ENCODE measurements at places on chromosomes 7 and 10.

- no peak for DNase-seq
These were observed 88.8 kb upstream of the TMEM26 start for GRCh38 chr10:61541960-61542359.

- DNase-seq, result peak; percentile 63
These were observed at the start of gene CDK14 for GRCh38 chr7:90595801-90596670. CDK14 (plus strand) TSS chr7:90596321; CDS start chr7:90596628, 307 bp downstream.

DNA sequence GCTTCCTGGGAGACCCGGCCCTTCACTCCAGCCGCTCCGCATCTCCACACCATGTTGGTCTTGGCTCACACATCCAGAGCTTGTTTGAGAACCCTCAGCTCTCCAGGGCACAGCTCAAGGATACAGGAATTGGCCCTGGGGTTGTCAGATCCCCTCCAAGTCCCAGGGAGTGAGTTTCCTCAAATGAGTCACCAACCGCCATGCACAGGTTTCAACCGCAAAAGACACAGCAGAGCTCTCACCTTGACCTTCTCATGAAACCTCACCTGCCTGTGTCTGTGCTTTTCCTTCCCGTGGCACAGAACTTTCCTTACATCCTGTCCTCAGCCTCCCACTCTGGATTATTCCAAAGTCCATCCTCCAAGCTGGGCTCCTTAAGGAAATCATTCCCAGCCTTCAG is 20.6 kb downstream of the AZGP1 start:
- no peak for DNase-seq

- no peak for DNase-seq
These were observed 28.3 kb upstream of the PRKAR1B start for GRCh38 chr7:755413-755805.

DNA sequence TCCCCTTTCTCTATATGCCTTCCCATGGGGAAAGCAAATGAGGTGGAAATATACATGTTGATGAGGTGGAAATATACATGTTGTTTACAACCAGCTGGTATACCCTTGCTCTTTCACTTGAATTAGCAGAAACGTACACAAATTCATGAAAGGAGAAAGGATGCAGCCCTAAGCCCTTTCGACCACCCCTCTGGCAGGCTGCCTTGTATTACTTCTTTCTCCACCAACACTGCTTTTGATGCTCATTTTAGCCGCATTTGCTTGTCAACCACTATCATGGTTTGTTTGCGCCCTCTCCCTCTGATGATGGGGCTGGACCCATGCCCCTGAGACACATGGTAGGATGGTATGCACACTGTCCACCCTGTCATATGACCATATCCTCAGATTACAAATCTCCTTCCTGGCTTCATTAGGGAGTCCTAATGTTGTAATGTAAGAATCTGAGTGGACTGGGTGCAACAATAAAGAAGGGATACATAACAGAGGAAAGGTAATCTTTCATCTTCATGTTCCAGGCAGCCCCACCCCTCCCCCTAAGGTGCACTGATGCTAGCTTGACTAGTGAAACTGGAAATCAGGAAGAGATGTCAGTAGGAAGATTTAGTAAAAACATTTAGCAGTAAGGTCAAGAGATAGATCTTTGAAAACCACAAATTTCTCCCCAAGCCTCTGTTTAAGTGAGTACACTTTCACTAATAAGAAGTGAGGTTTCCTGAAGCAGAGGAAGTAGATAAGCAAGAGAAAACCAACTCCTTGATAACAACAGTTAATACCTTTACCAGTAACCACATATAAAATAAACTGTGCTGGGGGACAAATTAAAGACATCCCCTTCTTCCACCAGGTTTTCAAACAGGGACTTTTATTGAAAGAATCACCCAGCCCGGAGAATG is 536.8 kb upstream of the NRP1 start:
- DNase-seq, result no peak

DNA sequence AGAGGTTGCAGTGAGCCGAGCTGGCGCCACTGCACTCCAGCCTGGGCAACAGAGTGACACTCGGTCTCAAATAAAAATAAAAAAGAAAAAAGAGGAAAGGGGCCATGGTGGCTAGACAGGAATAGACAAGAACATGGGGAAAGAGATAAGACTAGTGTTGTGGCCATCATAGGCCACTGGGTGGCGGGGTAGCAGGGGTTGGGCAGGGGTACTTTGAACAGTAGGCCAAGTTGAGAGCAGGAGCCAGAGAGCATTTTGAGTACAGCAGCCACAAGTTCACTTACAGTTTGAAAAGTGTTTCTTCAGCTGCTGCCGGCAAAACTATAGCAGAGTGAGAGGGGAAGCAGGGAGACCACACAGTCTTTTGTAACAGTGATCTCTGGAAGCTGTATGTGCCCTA is 656.0 kb downstream of the CNTNAP2 start:
- no peak for DNase-seq

- no peak for DNase-seq
These were observed 37.9 kb downstream of the SKIDA1 start for GRCh38 chr10:21487416-21488180.

DNA sequence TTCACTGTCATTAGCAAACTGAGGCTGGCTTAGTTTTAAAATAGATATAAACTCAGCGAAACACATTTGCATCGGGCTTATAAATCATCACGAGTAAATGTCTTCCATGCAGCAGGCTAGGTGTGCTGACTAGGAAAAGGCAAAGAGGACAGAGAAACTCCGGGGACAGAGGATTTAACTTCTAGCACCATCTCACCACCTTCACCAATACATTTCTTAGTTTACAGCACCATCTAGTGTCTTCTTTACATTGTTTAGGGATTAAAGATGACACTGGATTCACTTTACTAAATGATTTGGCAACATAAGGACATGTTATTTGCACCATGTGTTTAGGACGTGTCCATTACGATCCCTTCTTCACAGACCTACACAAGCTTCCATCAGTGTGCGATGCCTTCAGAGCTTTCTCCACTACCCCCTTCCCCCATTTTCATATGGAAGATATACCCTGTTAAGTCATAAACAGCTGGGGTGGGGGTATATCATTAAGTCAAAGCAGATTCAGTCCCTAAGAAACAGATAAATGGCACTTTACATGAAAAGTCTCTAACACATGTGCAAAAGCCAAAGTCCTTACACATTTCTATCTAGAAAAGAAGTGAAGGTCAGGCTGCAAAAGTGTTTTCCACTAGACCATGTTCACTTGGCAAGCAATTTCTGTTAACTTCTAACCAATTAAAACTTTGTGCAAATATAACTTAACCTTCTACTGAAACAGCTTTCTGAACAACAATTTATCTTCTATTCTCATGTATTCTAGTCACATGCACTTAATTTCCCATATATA is 103.3 kb downstream of the GRB10 start:
- no peak for DNase-seq

DNA sequence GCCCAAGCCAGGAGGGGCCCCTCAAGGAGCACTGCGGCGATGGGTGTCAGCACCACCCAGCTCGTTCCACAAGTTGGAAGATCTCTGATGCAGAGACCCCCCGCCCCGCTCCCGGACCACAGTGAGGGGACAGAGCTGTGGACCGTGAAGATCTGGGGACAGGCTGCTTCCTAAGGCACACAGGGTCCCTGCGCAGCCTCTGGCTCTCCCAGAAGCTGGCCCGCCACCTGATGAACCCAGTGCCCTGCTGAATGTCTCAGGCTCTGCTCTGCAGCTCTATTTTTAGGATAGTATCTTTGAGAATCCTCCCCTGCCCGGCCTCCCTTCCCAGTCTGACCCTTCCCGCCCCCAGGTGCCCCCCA is 29.7 kb downstream of the GBX1 start:
- peak; percentile 8 for DNase-seq

DNA sequence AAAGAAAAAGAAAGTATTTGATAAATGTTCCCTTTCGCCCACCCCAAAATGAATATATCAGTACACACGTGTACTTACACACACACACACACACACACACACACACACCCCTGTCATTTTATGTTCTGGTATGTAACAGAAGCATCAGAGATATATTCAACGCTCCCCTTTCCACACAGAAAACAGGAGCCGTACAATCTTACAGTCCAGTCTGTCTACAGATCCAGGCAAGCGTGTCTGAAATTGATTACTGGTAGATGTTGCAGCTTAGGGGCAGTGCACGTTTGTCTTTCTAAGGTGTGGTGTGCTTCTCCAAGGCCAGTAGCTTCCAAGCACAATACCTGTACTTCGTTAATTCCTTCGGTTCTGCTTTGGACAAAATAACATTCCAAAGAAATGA is 143.7 kb upstream of the RNF32 start:
- DNase-seq, result no peak

DNA sequence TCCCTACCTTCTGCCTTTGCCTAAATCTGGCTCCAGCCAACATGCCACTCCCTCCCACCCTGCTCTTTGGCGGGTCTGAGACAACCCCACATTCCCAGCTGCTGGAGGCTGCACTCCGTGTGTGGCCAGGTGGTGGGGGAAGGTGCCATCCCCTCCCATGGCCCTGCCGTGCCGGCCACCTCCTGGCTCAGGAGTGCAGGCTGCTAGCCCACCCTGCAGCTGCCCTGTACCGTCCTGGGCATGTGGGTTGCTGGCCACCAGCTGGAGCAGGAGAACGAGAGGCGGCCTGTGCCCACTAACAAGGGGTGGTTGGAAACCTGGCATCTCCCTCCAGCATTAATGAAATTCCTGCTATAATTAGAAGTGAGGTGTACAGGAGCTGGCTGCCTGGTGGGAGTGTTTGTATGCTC is 97.6 kb downstream of the ZMIZ1 start:
- DNase-seq, result no peak

GRCh38 chr7:371779-372545 is 82.0 kb downstream of the FOXL3 start:
- peak; percentile 21 for DNase-seq

GRCh38 chr7:29896685-29897411 is 90.5 kb downstream of the WIPF3 start:
- DNase-seq, result no peak

DNA sequence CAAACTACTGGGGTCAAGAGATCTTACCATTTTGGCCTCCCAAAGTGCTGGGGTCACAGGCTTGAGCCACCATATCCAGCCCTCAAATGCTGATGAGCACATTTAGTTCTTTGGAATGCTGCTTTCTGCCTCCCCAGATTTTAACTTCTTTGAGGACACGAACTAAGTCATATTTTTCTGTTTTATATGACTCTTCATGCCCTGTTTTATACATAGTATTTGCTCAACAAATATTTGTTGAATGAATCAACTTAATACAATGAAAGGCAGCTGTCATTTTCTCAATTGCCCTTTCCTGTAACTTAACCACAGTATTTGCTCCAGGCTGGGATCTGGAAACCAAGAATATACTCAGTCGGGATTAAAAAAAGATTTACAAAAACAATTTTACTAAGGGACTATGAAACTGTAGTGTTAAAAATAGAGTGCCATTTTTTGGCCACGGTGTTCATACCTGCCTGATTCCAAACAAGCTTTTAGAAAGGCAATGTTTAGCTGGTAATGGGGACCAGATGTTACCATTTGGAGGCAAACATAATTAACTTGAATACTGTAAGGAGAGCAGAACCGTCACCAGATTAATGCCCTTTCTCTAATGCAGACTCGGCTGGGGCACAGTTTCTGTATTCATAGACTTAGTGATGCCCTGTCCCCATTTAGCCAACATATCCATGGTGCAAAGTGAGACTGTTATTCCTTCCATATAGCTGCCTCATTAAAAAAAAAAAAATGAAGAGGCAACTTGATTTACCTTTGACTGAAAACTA is 117.6 kb downstream of the NRP1 start:
- DNase-seq, result no peak

DNA sequence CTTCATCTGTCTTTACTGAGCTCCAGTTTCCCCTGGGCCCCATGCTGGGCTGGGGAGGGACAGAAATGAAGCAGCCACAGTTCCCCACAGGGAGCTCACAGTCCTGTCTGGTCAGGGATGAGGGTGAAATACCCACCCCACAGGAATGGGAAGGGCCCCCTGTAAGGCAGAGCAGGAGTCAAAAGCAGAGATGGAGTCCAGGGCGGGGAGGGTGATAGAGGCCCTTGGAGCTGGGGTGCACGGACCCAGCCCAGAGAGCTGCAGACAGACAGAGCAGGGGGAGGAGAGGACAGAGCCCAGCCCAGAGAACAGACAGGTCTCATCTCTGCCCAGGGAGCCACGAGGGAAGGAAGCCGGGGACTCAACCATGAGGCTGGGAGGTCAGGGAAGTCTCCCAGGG is 34.9 kb upstream of the ZNF488 start:
- no peak for DNase-seq

GRCh38 chr10:59060852-59061251 is 115.6 kb upstream of the PHYHIPL start:
- DNase-seq, result no peak

DNA sequence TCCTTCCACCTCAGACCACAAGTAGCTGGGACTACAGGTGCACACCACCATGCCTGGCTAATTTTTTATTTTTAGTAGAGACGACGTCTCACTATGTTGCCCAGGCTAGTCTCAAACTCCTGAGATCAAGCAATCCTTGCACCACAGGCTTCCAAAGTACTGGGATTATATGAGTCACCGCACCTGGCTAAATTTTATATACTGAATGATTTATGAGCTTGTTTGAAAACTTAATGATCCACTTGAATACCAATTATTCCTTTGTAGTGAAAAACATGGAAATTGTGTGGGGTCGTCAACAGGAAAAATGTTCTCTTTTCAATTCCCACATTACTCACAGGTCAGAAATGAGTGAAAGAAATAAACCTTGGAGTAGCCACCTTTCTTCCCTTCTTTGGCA is 31.3 kb downstream of the RAPGEF5 start:
- no peak for DNase-seq

- DNase-seq, result no peak
These were observed 76.4 kb upstream of the CCNY start for GRCh38 chr10:35259769-35260397.

DNA sequence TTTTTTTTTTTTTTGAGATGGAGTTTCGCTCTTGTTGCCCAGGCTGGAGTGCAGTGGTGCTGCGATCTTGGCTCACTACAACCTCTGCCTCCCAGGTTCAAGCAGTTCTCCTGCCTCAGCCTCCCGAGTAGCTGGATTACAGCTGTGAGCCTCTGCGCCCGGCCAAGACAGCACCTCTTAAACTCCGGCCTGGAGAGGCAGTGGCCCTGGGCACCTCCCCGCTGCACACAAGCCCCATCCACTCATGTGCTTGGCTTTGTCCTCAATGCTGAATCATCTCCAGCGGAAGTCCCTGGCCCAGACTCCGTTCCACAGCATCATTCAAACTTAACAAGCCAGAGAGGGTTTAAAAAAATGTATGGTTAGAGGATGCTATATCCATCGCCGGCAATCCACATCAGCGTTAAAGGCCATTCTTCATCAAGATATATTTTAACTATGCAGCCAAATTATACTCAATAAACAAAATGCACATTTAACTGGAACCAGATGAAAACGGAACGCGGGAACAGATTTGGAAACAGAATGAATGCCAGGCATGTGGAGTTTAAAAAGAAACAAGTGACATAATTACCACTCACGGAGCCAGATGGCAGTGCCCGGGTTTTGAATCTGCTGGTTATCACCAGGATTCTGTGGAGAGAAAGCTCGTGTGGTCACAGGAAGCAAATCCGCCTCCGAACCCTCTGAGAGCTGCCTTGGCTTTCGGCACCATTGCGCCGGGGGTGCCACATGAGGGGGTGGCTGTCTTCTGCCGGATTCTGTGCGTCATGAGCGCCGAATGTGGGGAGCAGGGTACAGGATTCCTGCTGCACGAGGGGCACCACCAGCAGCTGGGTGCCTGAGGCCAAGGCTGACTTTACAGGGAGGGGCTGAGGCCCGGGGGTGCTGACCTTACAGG is 45.6 kb upstream of the CFAP46 start:
- DNase-seq, result no peak

All from activated naive CD4-positive, alpha-beta T cell treated with anti-CD3 and anti-CD28 coated beads, Interleukin-2, amount 10 ng/mL, durations not matched to agents 7 days and 5 days (primary cell).